NCI-H748 treated with DMSO at 0.1 percent for 48 hours (cell line): ENCODE measurements at places on chromosomes 12 and 14.

DNA sequence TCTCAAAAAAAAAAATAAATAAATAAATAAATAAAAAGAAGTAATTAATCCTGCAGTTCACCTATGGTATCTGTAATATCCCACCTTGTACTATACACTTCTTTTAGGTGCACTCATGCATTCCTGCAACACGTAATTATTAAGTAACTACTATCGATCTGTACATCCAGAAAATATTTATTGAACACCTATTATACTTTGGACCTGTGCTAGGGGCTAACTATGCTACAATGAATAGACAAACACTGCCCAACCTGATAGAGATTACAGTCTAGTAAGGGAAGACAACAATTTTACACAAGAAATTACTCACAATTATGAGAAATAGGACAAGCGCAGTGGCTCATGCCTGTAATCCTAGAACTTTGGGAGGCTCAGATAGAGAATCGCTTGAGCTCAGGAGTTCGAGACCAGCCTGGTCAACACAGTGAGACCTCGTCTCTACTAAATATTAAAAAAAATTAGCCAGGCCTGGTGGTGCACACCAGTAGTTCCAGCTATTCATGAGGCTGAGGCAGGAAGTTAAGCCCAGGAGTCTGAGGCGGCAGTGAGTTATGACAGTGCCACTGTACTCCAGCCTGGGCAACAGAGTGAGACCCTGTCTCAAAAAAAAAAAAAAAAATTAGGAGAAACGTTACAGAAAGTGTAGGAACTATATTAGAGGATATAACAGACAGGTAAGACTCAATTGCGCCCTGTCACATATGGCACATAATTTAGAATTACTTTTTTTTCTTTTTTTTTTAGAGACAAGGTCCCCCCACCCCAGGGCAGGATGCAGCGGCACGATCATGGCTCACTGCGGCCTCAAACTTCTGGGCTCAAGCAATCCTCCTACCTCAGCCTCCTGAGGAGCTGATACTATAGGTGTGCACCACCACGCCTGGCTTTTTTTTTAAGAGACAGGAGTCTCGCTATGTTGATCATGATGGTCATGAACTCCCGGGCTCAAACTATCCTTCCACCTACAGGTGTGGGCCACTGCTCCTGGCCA, 1.2 kb downstream of the NRDE2 start:
- no peak for DNase-seq

GRCh38 chr14:20302042-20302755, 3.6 kb downstream of the TTC5 start:
- DNase-seq, result no peak

DNA sequence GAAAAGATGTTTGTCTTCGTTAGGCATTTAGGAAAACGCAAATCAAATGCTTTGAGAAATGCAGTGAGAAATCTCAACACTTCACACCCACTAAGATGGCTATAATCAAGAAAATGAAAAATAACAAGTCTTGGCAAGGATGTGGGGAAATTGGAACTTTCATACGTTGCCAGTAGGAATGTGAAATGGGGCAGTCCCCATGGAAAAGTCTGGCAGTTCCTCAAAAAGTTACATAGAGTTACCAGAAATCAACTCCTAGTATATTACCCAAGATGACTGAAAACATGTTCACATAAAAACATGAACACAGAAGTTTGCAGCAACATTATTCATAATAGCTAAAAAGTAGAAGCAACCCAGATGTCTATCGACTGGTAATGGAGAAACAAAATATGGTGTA, 41.5 kb upstream of the LRTM2 start:
- no peak for DNase-seq

GRCh38 chr12:116444590-116444943, 114.6 kb upstream of the MAP1LC3B2 start:
- no peak for DNase-seq

GRCh38 chr14:36508418-36509068, 11.5 kb downstream of the NKX2-1 start:
- DNase-seq, result peak; percentile 53

- no peak for DNase-seq
Observed at GRCh38 chr12:3165078-3165980, 88.2 kb downstream of the TSPAN9 start.

- no peak for DNase-seq
Observed at GRCh38 chr12:46265734-46266133, 3.1 kb downstream of the SLC38A1 start.

DNA sequence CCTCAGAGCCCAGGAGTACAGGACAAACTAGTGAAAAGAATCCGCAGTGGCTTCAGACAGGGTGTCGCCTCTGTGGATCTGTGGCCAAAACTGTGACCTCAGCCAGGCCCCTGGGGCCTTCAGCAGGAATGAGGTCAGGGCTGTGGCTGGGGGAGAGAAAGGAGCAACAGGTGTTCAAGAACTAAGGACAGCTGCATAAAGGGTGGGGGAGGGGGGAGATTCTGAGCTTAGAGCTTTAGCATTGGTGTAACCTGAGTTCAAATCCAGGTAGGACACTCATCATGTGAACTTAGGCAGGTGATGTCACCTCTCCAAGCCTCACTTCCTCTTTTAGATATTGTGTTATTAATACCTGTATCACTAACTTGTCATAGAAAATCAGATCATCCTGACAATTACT, 40.9 kb upstream of the CORO1C start:
- no peak for DNase-seq

DNA sequence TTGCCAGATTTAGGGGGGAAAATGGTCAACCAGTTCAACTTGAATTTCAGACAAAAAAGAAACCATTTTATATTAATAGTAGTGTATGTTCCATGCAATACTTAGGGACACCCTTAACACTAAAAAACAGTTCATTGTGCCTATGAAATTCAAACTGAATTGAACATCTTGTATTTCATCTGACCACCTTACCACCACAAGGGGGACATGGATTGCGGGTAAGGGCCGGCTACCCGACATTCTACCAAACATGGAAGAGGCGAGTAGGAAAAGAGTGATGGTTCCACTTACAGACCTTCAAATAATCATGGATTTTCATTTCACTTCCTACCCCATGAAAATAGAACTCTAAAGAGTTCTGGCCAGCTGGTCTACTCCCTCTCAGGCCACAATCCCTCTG, 10.3 kb upstream of the STK38L start:
- DNase-seq, result no peak

DNA sequence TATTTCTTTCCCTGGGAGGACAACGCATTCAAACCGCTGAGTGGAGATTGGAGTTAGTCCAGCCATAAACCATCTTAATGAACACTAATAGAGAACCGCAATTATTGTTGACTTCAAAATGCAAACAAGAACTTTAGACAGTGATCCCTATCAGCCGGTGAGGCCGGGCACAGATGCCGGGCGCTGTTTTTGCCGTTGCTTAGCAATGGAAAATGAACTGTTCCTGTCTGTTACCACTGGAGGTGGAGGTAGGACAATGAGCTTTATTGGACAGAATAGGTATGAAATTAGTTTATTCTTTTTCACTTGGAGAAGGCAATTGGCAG, 216.8 kb downstream of the TTC8 start:
- peak; percentile 92 for DNase-seq

DNA sequence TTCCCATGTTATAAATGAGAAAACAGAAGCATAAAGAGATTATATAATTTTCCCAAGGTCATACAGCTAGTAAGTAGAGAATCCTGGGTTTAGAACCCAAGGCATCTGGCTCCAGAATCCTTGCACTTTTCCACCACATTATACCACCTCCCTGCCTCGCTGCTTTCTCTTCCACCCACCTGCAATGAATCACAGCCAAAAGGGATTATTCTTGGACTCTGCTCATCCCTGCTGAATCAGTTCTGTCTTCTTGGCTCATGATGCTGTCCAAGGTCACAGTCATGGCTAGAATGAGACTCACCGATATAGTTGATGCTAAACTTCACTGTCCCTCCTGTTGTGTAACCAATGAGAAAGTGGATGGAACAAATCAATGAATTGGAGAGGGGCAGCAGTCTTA, 356.6 kb downstream of the FUT8 start:
- DNase-seq, result no peak
